Activated CD4-positive, alpha-beta T cell treated with anti-CD3 and anti-CD28 coated beads for 48 hours (primary cell): ENCODE measurements at places on chromosomes 6 and 20.

DNA sequence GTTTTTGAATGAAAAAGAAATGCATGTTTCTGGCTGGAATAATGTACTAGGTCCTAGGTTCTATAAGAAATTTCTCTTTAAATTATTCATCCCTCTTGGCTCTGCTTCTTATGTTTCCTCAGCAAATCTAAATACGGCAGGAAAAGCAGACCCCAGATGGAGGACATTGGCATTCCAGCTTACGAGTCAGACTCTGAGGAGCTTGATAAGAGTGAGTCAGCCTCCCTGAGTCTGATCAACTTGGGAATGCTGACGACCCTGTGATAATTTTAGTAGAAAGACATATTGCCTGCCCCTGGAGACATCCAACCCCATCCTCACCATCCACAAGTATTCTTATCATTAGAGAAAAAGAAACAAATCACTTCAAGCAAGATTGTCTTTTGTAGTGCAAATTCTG is 509.7 kb upstream of the MARCKS start:
- DNase-seq = no peak

- no peak for DNase-seq
Observed at GRCh38 chr6:32149932-32150870, 1.5 kb downstream of the PRRT1 start.

DNA sequence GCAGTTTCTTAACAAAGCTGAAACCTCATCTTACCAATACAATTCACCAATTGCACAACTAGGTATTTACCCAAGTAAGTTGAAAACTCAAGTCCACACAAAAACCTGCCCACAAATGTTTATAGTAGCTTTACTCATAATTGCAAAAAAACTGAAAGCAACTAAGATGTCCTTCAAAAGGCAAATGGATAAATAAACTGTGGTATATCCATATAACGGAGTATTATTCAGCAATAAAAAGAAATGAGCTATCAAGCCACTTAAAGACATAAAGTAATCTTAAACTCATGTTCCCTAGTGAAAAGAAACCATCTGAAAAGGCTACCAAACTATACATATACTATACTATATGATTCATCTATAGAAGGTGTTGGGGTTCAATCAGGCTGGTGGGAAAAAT is 179.7 kb downstream of the HACE1 start:
- DNase-seq = no peak

GRCh38 chr6:167472880-167473279 is 148.0 kb downstream of the TTLL2 start:
- no peak for DNase-seq

- DNase-seq = no peak
Observed at GRCh38 chr6:91941838-91942237, 1355.0 kb upstream of the MAP3K7 start.

GRCh38 chr6:138004430-138005287 is 102.6 kb downstream of the PERP start:
- peak; percentile 25 for DNase-seq

GRCh38 chr6:9197726-9198125 is 762.4 kb upstream of the SLC35B3 start:
- DNase-seq = no peak

GRCh38 chr6:24922814-24923213 is 12.9 kb downstream of the RIPOR2 start:
- no peak for DNase-seq

- peak; percentile 69 for DNase-seq
Observed at GRCh38 chr20:33915726-33916331, 77.9 kb upstream of the RALY start.

DNA sequence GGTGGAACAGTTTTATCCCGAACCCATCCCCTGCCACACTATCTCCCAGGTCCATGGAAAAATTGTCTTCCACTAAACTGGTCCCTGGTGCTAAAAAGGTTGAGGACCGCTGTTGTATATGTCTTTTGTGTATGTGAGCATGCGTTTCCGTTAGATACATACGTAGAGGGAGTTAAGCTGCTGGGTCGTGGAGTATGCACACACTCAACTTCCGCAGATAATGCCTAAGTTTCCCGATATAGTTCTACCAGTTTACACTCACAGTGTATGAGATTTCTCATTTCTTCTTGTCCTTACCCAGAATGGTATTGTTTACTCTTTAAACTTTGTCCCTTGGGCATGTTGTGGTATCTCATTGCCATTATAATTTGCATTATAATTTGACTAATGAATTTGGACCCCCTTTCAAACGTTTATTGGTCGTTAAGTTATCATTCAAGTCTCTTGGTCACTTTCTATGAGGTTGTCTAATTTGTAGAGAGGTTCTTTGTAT is 50.5 kb upstream of the SCAF8 start:
- DNase-seq = no peak

DNA sequence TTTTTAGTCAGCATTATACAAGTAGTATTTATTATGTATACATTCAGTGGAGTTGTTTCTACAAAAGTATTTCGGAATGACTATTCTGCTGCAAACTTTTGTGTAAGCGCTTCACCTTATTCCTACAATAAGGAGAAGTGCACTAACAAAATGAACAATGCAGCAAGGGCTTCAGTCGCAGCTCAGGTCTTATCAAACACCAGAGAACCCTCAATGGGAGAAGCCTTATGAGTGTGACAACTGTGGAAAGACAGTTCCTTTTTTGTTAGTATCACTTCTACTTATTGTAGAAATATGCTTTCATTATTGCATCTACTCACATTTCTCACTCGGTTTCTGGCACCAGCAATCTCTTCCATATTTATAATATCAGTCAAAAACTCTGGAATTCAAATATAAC is 18.8 kb downstream of the ZKSCAN3 start:
- no peak for DNase-seq

DNA sequence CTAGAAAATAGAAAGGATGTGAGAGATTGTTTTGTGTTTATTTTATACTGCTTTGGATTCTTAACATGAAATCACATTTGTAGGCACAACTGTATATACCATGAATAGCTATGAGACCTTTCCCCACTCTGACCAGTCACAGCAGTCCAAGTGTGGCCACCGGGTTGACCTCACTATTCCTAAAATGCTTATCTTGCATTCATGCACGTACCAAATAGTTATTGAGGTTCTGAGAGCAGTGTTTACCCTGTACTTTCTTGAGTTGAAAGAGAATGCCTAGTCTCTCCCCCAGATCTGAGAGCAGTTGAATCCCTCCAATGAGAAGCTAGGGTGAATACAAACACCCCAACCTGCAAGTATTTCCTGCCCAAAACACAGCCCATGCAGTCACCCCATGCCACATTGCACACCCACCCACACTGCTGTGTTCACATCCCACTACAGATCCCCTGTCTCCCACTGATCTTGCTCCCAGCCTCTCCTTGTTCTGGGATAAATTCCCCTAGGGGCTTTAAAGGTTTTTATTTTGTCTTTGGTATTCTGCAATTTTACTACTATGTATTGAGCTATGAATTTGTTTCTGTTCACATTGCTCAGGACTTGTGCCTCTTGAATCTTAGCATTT is 51.6 kb downstream of the GOPC start:
- no peak for DNase-seq

DNA sequence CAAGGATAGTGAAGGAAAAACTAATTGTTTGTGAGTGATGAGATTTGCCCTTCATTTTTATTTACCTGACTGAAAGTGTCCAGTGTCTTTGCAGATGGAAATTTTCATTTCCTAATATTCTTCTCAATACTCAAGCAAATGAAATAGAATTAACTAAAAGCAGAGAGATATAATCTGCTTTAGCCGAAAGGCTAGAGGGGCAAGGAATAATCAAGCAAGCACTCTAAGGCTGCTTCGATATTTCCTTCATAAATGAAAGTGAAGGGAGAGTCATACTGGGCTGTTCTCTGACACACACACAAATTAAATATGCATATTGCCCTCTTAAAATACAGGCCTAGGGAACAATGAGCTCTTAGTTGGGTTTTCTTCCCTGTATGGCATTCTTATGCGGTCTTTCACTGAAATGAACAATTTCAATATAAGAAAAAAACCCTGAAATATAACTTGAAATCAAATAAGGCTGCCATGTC is 47.5 kb upstream of the POPDC3 start:
- DNase-seq = no peak

GRCh38 chr6:84081222-84081621 is 47.6 kb downstream of the MRAP2 start:
- DNase-seq = no peak

DNA sequence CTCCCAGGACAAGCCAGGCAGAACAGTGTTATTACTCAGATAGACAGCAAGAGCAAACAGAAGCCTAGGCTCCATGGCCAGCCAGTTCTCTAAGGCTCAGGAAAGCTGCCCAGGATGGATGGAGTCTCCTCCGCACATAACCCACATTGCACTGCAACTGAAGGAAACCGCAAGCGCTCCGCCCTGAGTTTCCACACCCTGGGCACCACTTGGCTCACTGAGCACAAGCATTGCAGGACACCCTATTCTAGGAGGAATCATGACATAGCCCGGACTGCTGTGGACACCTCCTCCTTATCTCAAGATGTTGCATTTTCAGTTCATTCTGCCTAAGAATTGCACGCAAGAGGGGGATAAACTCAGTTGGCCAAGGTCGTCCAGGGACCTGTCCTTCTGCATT is 42.9 kb downstream of the LINC00237 start:
- no peak for DNase-seq

DNA sequence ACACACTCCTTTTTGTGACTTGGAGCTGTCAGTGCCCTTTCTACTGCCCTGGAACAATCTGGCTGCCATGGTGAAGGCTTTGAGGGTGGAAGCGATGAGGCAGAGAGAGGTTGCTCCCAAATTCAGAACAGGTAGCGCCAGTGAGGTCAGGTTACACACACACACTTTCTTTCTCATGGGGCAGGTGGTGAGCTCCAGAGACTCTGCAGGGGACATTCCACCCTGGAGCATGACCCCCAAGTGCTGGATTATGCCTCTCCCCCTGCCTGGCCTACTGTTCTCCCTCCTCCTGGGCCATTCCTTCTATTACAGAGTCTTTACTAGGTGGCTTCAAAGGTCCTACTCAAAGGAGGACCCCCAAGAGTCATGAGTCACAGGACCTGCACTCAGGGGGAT is 98.0 kb downstream of the EYA2 start:
- no peak for DNase-seq
